Left kidney (tissue), 8 donors: ENCODE measurements at places on chromosomes 3 and 15. TPM values are rescaled to one million over a fixed set of nuclear protein-coding genes. Genes with fewer than 3 reads are reported as not detected.

DNA sequence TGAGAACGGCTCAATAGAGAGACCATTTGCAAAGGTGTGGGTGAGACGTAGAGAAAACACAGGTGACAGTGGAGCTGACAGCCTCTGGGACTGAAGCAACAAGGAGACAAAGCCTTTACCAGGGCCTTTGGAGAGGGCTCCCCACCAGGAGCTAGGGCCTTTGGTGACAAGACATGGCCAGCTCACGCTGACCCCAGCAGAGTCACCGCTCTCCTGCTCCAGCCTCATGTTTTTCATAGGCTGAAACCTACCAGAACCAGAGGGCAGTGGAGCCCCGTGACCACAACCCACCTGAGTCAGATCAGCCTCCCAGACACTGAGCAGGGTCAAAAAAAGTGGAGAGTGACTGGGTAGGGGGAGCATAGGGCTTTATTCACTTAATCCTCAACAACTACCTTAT is 214.7 kb downstream of the SHQ1 start:
- DNase-seq = no peak

GRCh38 chr15:41350057-41350717 is 17.5 kb downstream of the NUSAP1 start:
- no peak for DNase-seq

DNA sequence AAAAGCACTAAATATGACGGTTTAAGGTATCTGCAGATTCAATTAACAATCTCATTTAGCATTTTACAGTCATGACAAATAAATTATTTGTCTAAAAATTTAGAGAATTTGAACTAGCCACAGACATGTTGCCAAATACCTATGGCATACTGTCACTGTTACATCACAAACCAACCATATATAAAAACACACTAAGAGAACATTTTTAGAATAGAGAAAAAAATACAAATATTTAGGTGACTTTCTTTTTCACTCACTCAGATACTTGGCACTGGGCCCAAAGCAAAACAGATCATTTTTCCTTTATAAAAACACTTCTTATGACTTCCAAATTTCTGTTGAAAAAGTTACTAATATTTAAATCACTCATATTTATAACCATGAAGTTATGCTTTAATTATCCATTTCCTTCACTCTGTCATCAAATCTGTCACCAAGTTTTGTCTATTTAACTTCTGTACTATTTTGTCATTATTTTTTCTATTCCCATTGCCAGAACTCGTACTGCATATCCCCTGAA is 644.7 kb downstream of the OTOL1 start:
- no peak for DNase-seq

The GHRL gene
- 2.7 TPM for polyA plus RNA-seq

DNA sequence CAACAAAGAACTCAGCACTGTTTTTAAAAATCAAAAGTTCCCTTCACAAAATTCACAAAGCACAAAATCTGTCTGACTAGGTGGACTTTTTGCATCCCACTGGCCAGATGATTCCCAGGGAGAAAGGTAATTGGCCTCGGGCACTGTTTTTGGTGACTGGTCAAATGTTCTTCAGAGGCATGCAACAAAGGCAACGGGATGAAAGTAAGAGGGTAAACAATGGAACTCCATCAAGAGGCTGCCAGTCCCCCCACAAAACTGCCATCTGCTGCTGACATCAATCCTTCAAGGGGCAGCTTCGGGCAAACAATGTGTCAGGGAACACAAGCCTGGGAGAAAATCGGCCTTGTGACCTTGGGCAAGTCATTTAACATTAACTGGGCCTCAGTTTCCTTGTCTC is 3.3 kb downstream of the SRGAP3 start:
- no peak for DNase-seq

GRCh38 chr15:73564255-73564654 is 68.9 kb downstream of the NPTN start:
- DNase-seq = no peak

DNA sequence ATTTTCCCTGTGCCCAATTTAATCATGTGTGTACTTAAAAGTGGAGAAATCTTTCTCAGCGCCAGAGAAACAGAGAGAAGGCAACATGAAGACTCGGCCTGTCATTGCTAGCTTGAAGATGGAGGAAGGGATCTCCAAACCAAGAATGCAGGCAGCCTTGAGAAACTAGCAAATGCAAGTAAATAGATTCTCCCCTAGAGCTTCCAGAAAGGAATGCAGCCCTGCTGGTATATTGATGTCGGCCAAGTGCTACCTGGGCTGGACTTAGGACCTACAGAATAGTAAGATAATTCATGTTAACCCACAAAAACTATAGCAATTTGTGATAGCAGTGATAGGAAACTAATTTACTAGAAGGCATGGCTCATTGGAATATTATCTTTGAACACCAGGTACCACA is 150.9 kb upstream of the ABI3BP start:
- DNase-seq = no peak

The ANKRD63 gene
- polyA plus RNA-seq = 0.17 TPM

The ARGFX gene
- polyA plus RNA-seq = not detected

- peak; percentile 86 for DNase-seq
Measured at GRCh38 chr3:99875929-99876841, 58.5 kb downstream of the CMSS1 start.

The CIDEC gene
- polyA plus RNA-seq = not detected

The GMNC gene
- 8.1 TPM for polyA plus RNA-seq

DNA sequence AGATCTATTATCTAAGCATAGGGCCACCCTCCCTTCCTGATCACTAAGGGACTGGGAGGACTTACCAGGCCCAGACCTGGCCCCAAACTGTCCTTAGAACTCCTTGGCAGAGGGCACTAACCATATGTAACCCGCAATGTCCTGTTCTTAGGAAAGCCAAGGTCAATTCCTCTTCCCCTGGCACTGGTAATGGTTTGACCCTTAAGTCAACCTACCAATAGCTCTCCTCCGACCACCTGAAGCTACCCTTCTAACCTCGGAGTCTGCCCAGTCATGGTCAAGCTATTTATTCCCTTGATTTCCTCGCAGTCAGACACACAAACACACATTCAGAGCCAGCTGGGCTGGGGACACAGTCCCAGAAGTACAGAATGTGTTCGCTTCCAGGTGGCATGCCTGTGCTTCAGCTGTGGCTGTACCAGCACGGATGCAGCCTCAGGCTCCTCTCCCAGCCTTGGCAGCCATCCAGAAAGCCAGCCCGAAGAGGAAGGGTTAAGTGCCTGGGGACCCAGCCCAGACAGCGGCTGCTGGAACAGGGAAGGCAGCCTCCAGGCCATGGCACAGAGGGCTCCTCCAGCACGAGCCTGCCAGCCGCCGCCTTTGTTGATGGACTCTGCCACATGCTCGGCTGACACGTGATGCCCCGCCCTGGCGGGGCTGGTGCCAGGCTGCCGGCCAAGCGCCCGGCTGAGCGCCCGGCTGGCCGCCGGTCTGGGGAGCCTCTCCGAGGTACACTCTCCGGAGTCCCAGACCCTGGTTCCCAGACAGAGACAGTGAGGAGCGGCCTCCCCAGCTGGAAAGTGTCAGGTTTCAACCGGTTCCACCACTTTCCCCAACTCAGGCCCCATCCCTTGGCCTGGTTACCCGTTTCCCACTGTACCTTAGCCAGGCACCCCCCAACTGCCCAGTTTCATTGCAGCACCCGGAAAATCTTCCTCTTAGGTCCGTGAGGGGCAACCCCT is 5.5 kb downstream of the BMF start:
- no peak for DNase-seq

GRCh38 chr3:170760174-170760526 is 109.8 kb downstream of the RPL22L1 start:
- DNase-seq = no peak

- no peak for DNase-seq
Measured at GRCh38 chr15:78950902-78951840, 6.3 kb upstream of the CTSH start.

The TTBK2 gene
- 12.8 TPM for polyA plus RNA-seq

- no peak for DNase-seq
Measured at GRCh38 chr15:93340406-93340805, 251.4 kb upstream of the RGMA start.

The CLDN1 gene
- polyA plus RNA-seq = 58.2 TPM

DNA sequence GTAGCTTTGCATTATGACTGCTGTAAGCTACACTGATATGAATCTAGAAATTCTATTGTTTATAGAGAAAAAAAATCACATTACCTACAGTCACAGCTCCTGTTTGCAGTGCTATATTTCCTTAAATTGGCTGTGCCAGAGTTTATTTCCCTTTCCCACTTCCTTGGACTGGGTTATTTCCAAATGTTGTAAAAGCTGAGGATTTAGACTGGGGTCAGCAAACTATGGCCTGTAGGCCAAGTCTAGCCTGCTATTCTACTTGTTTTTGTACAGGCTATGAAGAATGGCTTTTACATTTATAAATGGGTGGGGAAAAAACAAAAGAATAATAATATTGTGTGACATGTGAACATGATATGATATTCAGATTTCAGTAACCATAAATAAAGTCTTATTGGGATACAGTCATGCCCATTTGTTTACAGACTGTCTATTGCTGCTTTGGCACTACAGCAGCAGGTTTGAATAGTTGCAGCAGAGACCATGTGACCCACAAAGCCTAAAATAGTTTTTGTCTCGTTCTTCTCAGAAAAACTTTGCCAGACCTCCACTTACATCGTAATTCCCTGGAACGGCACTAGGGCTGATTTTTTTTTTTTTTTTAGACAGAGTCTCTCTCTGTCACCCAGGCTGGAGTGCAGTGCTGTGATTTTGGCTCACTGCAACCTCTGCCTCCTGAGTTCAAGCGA is 7.8 kb downstream of the GLDN start:
- DNase-seq = no peak
